ENCODE measurements at places on chromosomes 6 and 20.

- DNase-seq = no peak
Observed at GRCh38 chr20:35551503-35551902, 9.6 kb downstream of the ERGIC3 start.

DNA sequence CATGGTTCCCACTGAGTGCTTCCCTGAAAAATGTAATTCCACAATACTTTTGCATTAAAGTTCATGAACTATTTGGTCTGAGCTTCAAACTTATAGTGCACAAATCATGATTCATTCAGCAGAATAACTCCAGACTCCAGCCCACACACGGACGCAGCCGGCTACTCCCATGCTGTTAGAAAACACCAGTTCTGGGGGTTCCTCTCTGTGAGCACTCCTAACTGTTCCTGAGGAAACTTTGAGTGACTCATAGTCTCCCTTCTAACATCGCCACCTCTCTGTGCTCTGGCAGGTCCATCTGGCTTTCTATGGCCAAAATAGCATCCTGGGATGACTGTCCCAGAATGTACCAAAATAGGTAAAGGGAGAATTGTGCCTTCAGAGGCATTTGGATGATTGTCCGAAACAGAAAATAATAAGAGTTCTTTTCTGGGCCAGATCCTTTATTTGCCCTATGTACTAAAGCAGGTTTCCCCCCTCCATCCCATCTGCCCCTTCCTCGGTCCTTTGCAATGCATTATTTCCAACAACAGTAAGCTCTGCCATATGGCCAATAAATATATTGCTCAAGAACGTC is 32.3 kb upstream of the LY86 start:
- no peak for DNase-seq

DNA sequence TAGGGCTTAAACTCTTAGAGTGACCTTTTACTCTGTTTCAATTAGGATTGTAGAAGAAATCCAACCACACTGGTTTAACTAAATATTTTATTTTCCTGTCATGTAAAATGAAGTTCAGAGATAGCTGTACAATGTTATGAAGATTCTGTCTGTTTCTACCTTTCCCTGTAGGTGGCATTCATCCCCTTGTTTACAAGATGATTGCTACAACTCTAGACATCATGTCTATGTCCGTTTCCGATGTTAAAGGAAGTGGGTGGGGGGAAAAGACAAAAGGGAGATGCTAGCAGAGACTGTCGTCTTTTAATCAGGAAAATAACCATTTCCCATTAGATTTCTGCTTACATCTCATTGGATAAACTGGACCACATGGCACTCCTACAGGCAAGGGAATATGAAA is 30.9 kb upstream of the RIMS1 start:
- peak; percentile 42 for DNase-seq

DNA sequence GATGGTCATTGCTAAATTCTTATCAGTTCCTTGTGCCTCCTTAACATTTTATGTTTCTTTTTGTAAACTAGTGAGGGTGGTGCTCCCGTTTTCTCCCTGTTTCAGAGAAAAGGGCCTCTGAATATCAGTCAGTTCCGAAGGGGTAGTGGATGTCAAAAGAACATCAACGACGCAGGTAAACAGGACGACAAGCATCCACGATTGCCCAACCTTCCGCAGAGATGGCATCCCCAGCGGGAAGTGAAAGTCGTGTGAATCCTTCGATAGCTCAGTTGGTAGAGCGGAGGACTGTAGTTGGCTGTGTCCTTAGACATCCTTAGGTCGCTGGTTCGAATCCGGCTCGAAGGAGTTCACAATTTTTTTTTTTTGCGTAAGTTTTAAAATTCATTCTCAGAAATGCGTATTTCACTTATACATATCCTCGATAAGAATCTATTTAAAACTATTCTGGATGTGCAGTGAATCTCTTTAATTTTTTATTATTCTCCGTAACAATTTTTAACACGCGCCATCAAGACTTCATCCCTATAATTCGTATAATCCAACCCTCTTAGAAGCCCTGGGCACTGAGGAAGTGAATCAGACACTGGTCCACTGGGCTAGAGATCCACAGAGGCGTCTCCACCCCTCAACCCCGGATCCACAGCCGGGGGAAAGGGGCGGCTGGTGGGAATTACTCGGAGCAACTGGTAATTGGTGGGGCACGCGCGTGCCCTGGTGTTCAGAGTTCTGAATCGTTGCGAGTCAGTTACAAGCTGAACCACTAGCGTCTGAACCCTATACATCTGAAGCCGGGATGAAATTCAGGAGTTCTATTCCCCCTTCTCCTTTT is 27.9 kb upstream of the ABT1 start:
- peak; percentile 98 for DNase-seq

- no peak for DNase-seq
Observed at GRCh38 chr6:159910342-159910741, 19.6 kb downstream of the MAS1 start.

DNA sequence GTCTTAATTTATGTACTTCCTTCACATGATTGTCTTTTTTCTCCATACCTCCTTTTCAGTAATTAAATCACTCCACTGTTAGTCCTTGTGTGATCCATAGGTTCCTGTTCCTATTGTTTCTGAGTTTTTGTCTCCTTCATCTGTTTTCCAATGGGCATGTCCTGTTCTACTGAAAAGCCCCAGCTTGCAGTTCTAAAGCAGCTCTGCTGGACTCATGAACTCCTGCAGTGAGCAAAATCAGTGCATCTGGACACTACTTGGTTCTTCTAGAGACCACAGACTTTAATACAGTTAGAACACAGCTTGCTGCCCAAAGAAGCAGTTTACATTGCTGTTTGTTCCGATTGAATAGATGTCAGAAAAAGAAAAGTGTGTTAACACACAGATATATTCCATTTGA is 593.3 kb upstream of the HS3ST5 start:
- no peak for DNase-seq

DNA sequence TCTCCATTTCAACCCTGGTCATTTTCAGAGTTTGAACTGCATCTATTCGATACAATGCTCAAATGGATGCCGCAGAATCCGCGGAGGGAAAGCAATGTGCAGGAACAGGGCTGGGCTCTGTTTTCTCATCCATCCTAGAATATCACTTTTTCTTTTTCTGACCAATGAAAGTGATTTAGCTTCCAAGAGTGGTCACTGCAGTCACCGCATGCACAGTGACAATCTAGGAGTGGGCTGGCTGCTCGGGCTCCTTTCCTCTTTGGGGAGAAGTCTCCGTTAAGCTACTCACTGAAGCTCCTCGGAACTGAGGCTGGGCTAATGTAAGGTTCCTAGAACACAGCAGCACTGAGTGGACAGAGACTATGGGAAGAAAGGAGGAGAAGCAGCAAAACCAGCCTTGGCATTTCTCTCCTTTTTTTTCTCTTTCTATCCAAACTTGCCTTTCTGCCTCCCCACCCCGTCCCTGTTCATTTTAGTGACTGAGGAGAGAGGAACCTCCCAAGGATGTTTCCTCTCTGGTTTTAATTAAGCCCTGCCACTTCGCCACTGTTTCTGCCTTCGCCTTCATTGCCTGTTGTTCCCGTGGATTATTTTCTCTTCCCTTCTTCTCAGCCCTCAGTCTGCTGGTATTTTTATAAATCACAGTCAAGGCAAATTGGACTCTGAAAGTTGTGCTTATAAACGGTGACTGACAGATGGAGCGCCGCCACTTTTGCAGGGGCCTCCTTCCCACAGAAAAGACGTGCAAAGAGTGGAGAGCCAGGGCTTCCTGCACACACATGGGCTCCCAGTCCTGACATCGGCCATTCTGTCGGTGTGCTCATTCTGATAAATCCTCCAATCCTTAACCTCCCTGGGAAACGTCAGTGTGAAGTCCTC is 41.1 kb downstream of the RAMACL start:
- no peak for DNase-seq

- DNase-seq = no peak
Observed at GRCh38 chr6:157896932-157897331, 73.9 kb downstream of the SNX9 start.

DNA sequence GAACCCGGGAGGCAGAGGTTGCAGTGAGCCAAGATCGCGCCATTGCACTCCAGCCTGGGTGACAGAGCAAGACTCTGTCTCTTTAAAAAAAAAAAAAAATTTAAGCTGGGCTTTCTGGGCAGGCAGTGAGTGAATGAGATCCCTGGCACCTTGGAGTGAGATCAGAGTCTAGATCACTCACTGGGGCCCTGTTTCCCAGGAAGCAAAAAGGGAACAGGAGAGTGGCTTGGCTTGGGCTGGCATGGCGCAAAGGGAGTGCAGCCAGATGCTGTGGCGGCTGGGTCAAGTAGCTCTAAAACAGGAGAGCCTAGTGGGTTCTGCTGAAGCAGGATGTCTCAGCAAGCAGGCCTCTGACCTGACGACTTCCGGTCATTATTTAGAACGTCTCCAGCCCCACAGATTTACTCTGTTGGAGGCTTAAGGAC is 10.4 kb downstream of the PLCG1 start:
- DNase-seq = no peak

- no peak for DNase-seq
Observed at GRCh38 chr20:3734111-3734843, 1.8 kb downstream of the HSPA12B start.
